Left hindlimb (tissue), 1 donor: ENCODE measurements at places on chromosomes 13 and 19.
A peak's percentile ranks its signal among the peaks of the same experiment; 100 is the strongest.

- no peak for DNase-seq
These were observed 50.2 kb downstream of the CPAMD8 start for GRCh38 chr19:16976446-16976845.

- no peak for DNase-seq
These were observed 82.2 kb downstream of the TNFSF11 start for GRCh38 chr13:42656161-42656560.

- no peak for DNase-seq
These were observed 15.2 kb downstream of the RCN3 start for GRCh38 chr19:49543032-49543431.

DNA sequence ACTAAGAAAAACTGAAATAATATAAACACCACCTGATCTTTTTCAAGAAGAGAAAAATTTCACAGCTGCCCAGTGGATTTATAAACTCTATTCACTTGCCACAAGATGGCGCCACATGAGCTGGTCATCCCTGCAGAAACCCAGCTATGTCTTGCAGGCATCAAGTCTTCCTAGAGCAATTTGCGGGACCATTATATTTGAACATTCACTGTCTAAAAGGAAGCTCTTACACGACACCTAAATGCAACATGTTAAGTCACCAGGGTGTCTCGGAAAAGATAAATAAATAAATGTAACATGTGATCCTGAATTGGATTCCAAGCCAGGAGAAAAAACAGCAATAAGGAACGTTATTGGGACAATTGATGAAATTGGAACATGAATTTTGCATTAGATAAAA is 20.3 kb upstream of the AKT2 start:
- DNase-seq = peak; percentile 82

GRCh38 chr13:96646101-96646500 is 348.2 kb downstream of the OXGR1 start:
- DNase-seq = no peak

GRCh38 chr13:112532837-112533745 is 54.9 kb downstream of the TUBGCP3 start:
- no peak for DNase-seq

- DNase-seq = peak; percentile 49
These were observed 107.0 kb upstream of the GPR12 start for GRCh38 chr13:26867451-26868091.

DNA sequence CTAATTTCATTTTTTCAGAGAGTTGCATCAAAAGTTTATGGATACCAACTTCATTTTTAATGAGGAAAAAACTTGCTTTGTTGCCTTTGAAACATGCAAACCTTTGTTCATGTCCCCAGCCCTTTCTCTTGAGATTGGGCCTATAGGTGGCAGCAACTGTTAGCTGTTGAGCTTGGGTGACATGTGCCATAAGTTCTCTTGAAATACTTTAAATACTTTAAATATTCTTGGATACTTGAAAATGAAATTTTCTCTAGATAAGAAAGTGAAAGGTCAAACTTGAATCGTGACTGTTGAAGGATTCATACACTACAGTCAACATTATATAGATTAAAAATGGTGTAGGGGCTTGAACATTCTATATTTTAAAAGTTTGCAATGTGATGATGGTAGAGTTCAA is 294.9 kb downstream of the NDFIP2 start:
- no peak for DNase-seq

GRCh38 chr13:39952249-39953233 is 297.1 kb downstream of the COG6 start:
- peak; percentile 41 for DNase-seq

GRCh38 chr19:5403968-5404640 is 51.1 kb upstream of the ZNRF4 start:
- peak; percentile 89 for DNase-seq

GRCh38 chr13:98212763-98213162 is 35.7 kb upstream of the RNF113B start:
- no peak for DNase-seq

GRCh38 chr13:77896977-77897376 is 21.7 kb downstream of the EDNRB start:
- DNase-seq = no peak

GRCh38 chr13:108669381-108669780 is 40.0 kb downstream of the MYO16 start:
- DNase-seq = no peak

DNA sequence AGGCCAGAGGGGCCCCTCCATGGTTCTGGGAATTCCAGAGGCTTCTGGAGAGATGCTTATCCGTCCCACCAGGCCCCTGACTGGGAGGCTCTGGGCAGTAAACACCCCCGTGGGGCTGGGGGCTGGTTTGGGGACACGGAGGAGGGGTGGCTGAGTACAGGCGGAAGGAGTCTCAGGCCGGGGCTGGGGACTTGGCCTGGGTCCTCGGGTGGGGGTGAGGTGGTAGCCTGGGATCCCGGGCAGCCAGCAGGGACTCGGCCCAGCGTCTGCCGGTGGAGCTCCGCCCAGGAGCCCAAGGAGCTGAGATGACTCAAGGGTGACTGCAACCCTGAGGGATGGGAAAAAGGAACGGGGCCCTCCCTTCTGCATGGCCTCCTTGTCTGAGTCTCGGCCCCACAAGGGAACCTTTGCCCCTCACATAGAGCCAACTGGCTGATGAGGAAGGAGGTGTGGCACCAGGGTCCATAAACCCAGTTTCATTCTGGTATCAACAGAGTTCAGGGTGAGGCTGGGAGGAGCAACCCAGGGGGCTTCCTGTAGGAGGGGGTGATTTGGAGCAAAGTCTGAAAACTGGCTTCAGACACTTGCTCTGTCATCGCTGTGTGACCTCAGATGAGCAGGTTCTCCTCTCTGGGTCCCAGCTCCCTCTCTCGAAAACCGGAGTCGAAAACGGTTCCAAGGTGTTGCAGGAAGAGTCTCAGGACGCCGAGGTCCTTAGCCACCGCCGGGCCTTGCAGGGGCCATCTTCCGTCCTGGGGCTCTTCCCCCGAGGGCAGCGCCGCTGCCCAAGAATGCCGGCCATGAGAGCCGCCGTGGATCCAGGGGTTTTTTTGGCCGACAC is 809 bp downstream of the MISP start:
- no peak for DNase-seq

- DNase-seq = no peak
These were observed 128.6 kb downstream of the TEX29 start for GRCh38 chr13:111449041-111449440.

GRCh38 chr13:43865892-43866291 is 13.6 kb downstream of the CCDC122 start:
- DNase-seq = no peak

DNA sequence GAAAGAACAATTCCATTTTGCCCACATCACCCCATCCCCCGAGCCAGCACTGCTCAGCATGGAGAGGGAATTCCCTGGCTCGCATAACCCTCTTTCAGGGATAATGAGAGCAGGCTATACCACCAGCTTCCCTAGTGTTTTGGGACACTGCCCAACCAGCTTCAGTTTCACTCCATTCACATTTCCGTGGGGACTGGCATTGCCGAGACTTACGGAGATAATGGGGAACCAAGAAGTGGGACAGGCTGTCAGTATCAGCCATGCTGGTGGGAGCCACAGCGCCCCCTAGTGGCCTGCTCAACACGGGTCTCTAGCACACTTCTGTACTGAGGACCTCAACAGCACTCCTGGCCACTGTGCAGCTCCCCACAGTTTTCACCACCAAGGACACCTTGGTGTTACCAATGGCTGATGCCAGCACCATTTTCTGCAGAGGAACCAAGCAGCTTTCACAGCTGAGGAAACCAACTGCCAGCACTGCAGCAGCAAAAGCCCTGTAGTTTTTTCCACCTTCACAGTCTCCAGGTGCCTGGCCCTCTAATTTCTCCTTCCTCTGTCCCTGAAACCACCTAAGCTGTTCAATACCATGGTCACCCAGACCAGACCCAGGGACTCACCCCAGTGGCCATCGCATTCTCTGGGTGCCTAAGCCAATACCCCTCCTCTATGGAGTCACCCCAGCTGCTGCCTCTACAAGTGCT is 23.7 kb downstream of the SLC6A16 start:
- DNase-seq = peak; percentile 49
